ENCODE measurements at places on chromosomes 3 and 15.

DNA sequence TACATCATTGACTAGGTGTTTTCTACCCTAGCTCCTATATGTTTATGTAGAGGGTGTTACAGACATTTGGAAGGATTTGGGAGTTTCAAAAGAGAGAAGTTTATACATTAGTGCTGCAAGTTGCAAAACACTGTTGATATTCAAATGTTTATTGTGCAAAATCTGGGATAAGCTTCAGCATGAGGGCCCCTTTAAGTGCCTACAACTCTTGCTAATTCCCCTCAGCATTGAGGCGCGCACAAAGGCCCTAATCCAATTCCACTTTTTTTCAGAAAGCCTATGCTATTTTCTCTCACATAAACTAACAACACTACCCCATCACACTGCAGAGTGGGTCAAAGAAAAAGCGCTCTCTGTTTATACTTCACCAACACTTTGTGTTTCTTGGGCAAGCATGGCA lies 208.0 kb downstream of the NR2F2 start:
- no peak for DNase-seq

- DNase-seq = no peak
These were observed 177.0 kb downstream of the ERC2 start for GRCh38 chr3:56291244-56291680.

DNA sequence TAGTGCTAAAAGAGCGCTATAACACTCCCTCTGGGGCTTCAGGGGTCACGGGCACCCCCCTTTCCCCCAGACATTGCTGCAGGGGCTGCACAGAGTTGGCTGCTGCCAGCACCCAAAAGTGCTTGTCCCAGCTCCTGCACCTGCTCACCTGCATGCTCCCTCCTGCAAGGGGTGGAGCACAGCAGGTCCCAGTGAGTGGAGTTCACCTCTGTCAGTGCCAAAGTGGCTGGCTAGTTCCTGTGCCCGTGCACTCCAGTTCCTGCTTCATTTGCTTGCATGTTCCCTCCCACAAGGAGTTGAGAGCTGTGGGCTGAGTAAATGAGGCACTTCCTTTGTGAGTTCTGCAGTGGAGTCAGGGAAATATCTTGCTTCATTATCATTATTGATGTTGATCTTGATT lies 476.9 kb downstream of the SQOR start:
- DNase-seq = no peak

GRCh38 chr3:100776746-100777145 lies 67.5 kb downstream of the TFG start:
- no peak for DNase-seq

- no peak for DNase-seq
These were observed 20.0 kb downstream of the GRIP2 start for GRCh38 chr3:14520149-14520548.

GRCh38 chr15:58306591-58307312 lies 125.0 kb upstream of the LIPC start:
- DNase-seq = no peak

GRCh38 chr3:33937628-33938027 lies 139.2 kb downstream of the PDCD6IP start:
- DNase-seq = no peak

- DNase-seq = no peak
These were observed 406.8 kb downstream of the SHQ1 start for GRCh38 chr3:72441284-72441994.

DNA sequence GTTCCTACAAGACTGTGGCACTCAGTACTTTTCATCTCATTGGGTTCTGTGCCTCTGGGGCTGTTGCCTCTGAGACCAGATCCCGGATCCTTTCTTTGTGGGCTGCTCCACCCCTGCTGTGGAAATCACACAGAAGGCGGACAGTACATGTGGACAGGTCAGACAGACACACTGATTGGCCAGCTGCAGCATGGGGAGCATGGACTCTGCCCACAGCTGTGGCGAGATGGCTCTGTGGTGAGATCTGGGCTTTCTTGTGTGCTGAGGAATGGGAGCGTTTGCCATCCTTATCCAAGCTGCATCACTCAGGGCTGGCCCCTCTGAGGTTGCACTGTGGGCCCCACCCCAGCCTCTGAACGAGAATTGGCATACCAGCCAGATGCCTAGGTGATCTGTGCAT lies 147.0 kb downstream of the APBA2 start:
- no peak for DNase-seq

DNA sequence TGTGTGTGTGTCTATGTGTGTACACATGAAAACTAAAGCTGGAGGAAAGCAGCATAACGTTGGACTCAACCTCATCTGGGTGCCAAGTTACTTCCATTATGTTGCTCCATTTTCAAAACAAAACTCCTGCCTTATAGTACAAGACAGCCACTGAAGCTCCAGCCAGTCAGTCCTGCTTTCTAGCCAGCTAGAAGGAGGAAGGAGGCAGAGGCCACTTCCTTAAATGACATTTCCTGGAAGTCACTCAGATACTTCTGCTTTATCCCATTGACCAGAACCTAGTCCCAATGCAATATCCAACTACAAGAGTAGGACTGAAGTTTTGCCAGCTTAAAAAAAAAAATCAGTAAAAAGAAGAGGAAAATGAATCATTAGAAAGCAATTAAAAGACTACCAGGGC lies 31.7 kb downstream of the CADPS start:
- DNase-seq = no peak

- no peak for DNase-seq
These were observed 361.4 kb downstream of the CHL1 start for GRCh38 chr3:557972-558371.

DNA sequence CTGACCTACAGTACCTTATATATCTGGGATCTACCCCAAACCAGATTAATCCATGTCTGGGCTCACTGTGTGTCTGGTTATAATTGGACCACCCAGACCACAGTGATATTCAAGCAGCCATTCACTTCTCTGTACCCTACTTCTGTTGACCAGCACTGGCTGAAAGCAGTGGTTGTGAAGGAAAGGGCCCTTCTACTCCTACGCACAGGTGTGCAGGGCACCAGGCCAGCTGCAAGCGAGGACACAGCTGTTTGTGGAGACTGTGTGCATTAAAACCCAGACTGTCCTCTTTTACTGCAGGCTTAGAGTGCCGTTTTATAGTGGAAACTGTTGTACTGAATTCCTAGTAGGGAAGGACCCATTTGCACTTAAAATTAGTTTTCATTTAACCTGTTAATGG lies 29.5 kb downstream of the CTDSPL start:
- DNase-seq = no peak

- DNase-seq = no peak
These were observed 343.5 kb downstream of the NEK10 start for GRCh38 chr3:27025718-27026117.

- DNase-seq = no peak
These were observed 48.4 kb downstream of the LRIG1 start for GRCh38 chr3:66452303-66453011.

DNA sequence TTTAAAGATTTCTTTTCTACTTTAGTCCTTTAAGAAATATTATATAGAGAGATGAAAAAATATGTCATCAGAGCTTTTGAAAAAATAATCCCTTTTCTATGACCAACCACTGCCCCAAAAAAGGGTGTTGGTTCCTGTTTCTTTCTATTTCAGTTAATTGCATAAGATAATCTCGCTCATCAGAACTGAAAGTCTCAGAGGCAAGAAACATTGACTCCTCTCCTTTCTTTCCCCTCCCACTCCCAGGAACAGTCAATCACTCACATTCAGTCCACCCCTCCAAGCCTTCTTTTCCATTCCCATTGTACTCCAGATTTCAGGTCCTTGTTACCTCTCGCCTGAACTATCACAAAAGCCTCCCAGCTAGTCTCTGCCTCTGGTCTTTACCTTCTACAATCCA lies 153.7 kb upstream of the ABI3BP start:
- DNase-seq = no peak

GRCh38 chr3:182138393-182138792 lies 426.7 kb downstream of the SOX2 start:
- DNase-seq = no peak

DNA sequence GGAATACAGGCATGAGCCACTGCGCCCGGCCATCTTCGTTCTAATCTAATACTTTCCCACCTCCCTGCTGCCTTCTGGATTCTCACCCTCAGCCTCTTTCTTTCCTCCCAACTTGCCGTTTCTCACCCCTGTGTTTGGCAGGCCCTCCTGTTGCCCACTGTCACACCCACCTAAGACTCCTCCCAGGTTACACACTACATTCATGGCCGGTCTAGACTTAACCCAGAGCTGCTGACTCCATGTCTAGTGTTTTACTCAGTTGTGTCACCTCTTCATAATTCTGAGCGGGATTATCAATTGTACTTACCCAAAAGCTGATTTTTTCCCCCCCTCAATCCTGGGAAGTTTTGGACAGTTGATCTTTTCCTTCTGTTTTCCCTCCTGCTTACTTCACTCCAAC lies 223.8 kb downstream of the FEZF2 start:
- no peak for DNase-seq

- DNase-seq = no peak
These were observed 162.1 kb upstream of the LYSMD4 start for GRCh38 chr15:99895189-99895955.

DNA sequence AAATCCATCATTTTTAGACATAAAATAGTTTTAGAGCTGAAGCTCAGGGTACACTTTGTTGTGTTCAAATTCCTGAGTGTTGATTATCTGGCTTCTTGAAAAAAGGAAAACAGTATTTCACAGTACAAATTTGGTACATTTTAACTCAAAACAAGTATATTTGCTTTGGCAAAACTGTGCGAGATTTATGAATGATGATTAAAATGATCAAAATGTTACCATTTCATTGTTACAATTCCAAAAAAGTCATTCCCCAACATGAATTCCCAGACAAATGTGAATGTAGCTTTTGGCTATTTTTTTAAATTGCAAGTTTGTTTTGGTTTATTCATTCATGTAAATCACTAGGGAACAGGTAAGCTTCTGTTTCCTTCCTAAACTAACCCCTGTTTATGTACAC lies 347.4 kb upstream of the DCBLD2 start:
- no peak for DNase-seq

DNA sequence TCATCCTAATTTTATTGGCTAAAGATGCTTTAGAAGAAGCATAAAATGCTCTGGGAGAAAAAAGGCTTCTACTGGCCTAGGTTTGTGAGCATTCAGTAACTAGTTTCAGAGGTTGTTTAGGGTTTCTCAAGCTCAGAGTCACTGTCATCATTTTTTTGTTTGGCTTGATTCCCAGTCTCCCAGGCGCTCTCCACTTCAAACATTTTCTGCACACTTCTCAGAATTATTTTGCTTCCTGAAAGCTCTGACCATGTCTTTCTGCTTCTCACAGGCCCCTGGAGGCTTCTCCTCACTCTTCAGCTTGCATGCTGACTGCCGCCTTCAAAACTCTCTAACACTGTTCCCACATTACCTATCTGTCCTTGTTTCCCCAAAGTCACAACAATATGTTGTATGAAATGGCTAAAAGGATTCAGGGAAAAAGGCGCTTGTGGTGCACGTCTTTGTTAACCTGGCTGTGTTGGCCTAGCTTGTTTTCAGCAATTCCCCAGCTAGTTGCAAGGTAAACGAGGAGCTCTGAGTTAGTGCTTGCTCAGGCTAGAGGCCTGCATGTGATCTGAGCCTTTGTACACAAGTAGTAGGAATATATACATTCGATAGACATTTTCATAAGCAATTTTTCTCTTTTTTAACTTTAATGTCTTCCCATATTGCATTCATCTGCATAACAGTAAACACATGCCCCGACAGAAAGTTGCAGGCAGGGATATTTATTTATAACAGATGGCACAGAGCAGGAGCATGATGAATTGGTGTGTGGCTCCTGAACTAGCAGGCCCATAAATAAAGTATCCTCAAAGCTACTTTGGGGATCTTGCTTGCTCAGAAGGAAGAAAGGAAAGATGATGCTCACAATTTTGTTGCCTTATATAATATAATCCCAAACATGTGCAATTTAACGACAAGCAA lies 129.2 kb upstream of the DPH6 start:
- DNase-seq = no peak

- DNase-seq = peak; percentile 22
These were observed 33.5 kb downstream of the ZBTB38 start for GRCh38 chr3:141401573-141402475.

GRCh38 chr3:156885761-156886160 lies 59.6 kb downstream of the LEKR1 start:
- DNase-seq = no peak

GRCh38 chr15:80639168-80639555 lies 55.9 kb upstream of the ABHD17C start:
- no peak for DNase-seq

DNA sequence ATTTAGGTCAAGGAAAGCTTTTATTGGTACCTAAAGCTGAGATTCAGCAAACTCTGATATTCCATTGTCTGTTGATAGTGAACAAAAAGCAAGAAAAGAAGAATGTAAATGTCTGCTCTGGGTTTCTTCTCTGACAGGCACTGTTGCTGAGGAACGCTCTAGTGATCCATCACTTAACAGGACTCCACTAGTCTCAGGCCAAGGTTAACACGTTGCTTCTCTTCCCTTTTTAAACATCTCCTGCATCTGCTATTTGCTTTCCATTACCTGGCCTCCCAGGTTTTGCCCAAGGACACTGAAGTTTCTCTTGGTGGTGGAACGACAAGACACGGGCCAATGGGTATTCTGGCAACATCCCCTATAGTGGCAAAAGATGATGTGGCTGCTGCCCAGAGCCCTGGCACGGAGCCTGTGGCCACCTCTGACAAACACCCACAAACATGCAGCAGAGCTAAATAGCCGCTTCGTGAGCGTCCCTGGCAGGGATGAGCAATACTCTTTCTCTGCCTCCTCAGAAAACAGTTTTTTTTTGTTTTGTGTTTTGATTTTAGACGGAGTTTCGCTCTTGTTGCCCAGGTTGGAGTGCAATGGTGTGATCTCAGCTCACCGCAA lies 97.8 kb upstream of the AKAP13 start:
- no peak for DNase-seq

GRCh38 chr3:194824100-194824499 lies 138.4 kb downstream of the FAM43A start:
- DNase-seq = no peak

DNA sequence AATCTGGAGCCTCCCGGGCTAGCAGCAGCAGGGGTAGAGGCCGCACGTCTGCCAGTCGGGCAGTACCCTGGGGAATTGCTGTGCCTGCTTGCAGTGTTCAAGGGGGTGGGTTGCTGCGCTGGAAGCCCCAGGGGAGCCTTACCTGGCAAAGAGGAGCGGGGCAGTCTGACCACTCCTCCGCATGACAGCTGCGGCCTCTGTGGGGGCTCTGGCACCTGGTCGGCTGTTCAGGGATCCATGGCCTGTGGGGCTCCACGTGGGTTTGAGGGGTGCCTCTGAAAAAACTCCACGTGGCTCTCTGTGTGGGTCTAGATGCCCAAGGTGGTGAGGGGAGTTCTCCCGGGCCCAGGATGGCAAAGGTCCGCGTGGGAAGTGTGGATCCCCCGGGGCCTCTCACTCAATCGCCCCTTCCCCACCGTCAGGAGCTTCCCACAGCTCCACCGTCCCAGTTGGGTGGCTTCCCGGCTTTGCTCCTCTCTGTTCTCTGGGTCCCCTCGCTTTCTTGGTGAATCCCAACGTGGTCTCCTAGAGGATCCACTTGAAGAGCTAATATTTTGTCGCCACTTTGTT lies 184.5 kb downstream of the EFHB start:
- no peak for DNase-seq
